ENCODE measurements at places on chromosomes 7 and 10.

DNA sequence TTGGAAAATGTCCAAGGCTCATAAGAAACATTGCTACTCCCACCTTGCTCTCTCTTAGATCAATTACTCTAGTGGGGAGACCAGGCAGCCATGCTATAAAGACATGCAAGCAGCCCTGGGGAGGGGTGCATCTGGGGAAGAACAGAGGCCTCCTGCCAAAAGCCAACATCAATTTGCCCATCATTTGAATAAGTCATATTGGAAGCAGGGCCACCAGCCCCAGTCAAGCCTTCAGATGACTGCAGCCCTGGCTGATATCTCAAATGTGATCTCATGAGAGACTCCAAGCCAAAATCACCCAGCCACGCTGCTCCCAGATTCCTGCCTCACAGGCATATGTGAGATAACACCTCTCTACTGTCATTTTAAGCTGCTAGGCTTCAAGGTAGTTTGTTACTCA lies 157.5 kb upstream of the PDE1C start:
- no peaks in the 10 kb centered on the region for H3K27me3 ChIP-seq
- H3K4me1 ChIP-seq: no peaks in the 10 kb centered on the region
- no peaks in the 10 kb centered on the region for H3K36me3 ChIP-seq
- no peak for DNase-seq
- H3K4me3 ChIP-seq: no peak overlapping the region
- no peak overlapping the region for H3K27ac ChIP-seq

DNA sequence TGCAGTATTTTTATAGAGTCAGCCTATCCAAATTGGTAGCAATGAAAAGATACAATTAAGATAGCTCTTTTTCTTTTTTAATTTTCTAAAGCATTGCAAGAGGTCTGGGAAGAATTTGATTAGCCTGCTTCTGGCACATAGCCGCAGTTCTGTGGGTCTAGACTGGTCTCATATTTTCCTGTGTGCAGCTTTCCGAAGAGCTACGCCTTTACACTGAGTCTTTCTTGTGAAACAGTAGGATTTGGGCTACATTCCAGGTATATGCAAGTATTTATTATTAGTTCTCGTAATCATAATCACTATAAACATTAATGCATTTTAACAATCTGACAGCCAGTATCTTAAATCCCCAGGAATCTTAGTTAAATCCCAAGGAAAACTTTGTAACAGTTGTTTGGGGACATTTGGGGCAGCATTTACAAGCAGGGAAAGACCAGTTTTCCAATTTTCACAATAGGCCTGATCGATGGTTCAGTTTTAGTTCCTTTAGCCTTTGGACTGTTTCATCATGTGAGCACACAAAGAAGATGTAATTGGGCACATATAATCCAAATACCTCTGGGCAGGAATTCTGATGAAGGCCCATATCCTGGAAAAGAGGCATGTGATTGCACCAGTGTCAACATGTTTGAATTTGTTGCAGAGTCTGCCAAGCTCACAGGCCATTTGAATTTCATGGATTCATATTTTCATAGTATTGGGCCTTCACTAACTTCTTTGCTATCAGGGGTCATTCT lies 287.3 kb downstream of the INHBA start:
- no peaks in the 10 kb centered on the region for H3K4me1 ChIP-seq
- no peaks in the 10 kb centered on the region for H3K36me3 ChIP-seq
- no peak overlapping the region for H3K27ac ChIP-seq
- DNase-seq: no peak
- H3K4me3 ChIP-seq: no peak overlapping the region

- DNase-seq: no peak
- H3K4me3 ChIP-seq: no peak overlapping the region
- H3K27ac ChIP-seq: no peak overlapping the region
- no peaks in the 10 kb centered on the region for H3K4me1 ChIP-seq
These were observed 103.8 kb downstream of the FZD1 start for GRCh38 chr7:91367812-91368578.

- peaks cover 7% of the 10 kb centered on the region for H3K27me3 ChIP-seq
- no peak overlapping the region for H3K4me3 ChIP-seq
- DNase-seq: no peak
- H3K36me3 ChIP-seq: no peaks in the 10 kb centered on the region
- H3K4me1 ChIP-seq: no peaks in the 10 kb centered on the region
- H3K27ac ChIP-seq: no peak overlapping the region
These were observed 112.8 kb upstream of the STEAP1B start for GRCh38 chr7:22612776-22613175.

- DNase-seq: peak; percentile 68
- no peak overlapping the region for H3K27ac ChIP-seq
- no peaks in the 10 kb centered on the region for H3K27me3 ChIP-seq
- no peak overlapping the region for H3K4me3 ChIP-seq
- peaks cover 2% of the 10 kb centered on the region for H3K4me1 ChIP-seq
These were observed 18.3 kb upstream of the HBP1 start for GRCh38 chr7:107150375-107151073.

DNA sequence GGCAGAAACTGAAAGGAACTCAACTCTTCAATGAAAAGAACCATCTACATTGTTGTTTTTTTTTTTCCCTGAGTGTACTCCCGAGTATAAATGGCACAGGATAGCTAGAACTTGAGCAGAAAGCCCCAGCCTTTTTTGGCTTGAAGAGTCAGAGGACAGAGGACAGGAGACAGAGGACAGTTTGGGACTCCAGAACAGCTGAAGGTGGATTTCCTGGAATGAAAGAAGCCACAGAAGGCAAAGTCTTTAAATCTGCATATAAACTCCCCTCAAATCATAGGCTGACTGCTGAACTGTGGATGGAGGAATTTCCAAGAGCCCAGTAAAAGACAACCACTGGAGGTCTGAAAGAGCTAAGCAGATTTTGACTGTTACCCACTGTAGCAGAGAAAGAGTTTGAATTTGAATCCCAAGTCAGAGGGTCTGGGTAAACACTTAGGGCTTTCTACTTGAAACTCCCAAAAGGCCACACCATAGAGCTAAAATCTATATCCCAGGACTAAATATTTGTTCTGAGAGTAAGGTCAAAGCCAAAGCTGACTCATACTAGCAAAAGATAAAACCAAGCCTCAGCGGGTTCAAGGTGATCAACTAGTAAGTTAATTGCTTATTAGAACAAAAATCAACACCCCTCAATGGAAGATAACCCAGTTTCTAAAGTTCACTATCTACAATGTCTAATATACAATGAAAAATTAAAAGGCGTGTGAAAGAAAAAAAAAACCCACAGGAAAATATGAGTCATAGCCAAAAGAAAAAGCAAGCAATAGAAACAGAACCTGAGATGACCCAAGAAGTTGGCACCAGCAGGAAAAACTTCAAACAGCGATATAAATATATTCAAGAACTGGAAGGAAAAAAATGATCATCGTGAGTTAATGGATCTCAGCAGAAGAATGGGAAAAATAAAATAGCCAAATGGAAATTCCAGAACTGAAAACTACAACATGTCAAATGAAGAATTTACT lies 1.8 kb upstream of the OPN1SW start:
- H3K27ac ChIP-seq: no peak overlapping the region
- H3K36me3 ChIP-seq: peaks cover 8% of the 10 kb centered on the region
- no peaks in the 10 kb centered on the region for H3K4me1 ChIP-seq
- no peaks in the 10 kb centered on the region for H3K27me3 ChIP-seq
- DNase-seq: no peak

- no peaks in the 10 kb centered on the region for H3K27me3 ChIP-seq
- H3K36me3 ChIP-seq: no peaks in the 10 kb centered on the region
- DNase-seq: no peak
- peaks cover 4% of the 10 kb centered on the region for H3K4me1 ChIP-seq
- H3K27ac ChIP-seq: no peak overlapping the region
These were observed 68.4 kb downstream of the ABCC2 start for GRCh38 chr10:99850767-99851340.

DNA sequence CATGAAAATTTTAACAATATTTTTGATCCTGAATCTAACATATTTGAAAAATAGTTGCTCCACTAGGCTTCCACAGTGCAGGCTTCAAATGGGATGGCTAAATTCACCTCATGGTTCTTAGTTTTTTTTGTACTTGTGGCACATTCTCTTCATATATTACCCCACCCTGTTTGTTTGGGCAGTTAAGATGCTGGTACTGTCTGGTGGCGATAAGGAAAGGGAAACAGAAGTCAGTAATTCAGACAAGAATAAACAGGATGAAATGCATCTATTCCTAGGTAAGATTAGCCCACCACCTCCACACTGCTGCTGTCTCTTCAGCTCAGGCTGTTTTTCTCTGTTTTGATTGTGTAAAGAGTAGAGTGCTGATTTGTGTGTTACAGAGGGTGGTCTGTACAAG lies 44.2 kb downstream of the GLRX3 start:
- peaks cover 38% of the 10 kb centered on the region for H3K36me3 ChIP-seq
- H3K27me3 ChIP-seq: no peaks in the 10 kb centered on the region
- H3K4me1 ChIP-seq: no peaks in the 10 kb centered on the region
- H3K27ac ChIP-seq: no peak overlapping the region
- DNase-seq: no peak
- H3K4me3 ChIP-seq: no peak overlapping the region

GRCh38 chr7:74324531-74325209 lies 35.5 kb downstream of the CLIP2 start:
- no peak overlapping the region for H3K27ac ChIP-seq
- H3K4me3 ChIP-seq: no peak overlapping the region
- no peaks in the 10 kb centered on the region for H3K36me3 ChIP-seq
- no peaks in the 10 kb centered on the region for H3K4me1 ChIP-seq
- H3K27me3 ChIP-seq: no peaks in the 10 kb centered on the region
- DNase-seq: no peak

DNA sequence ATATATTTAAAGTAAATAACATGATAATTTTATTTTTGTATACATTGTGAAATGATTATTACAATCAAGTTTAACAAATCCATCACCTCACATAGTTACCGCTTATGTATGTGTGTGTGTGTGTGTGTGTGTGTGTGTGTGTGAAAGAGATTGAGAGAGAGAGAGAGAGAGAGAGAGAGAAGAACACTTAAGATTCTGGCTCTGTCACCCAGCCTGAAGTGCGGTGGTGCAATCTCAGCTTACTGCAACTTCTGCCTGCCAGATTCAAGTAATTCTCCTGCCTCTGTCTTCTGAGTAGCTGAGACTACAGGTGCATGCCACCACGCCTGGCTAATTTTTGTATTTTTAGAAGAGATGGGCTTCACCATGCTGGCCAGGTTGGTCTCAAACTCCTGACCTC lies 17.8 kb downstream of the LYZL1 start:
- H3K4me1 ChIP-seq: no peaks in the 10 kb centered on the region
- H3K4me3 ChIP-seq: no peak overlapping the region
- H3K27me3 ChIP-seq: no peaks in the 10 kb centered on the region
- DNase-seq: no peak

DNA sequence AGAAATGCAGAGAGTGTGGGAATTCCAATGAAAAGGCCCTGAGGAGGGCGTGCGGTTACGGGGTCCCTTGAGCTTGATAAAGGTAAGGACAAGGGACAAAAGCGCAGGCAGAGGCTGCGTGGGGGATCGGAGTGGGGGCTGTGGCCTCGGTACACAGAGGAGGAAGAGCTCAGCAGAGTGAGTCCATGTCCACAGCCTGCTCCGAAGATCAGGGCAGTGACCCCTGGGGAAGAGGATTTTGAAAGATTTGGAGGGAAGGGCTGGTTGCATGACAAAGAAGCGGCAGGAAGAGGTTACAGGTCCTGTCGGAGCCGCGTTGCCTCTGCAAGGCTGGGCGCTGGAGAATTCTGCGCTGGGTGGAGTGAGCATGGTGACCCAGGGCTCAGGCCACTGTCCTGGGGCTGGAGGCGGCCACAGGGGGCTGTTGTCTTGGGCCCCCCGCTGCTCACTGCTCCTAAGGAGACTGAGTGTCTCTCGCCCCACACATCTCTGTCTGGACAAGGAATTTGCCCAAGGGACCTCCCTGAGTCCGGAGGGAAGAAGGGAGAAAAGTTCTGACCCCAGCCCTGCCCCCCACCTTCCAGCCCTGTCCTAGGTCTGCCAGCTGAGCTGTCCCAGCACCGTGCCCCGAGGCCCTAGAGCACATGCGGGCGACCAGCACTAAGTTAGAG lies 69.8 kb upstream of the INSIG1 start:
- H3K4me1 ChIP-seq: no peaks in the 10 kb centered on the region
- no peak overlapping the region for H3K4me3 ChIP-seq
- no peak for DNase-seq
- H3K36me3 ChIP-seq: no peaks in the 10 kb centered on the region
- no peak overlapping the region for H3K27ac ChIP-seq
- H3K27me3 ChIP-seq: no peaks in the 10 kb centered on the region

DNA sequence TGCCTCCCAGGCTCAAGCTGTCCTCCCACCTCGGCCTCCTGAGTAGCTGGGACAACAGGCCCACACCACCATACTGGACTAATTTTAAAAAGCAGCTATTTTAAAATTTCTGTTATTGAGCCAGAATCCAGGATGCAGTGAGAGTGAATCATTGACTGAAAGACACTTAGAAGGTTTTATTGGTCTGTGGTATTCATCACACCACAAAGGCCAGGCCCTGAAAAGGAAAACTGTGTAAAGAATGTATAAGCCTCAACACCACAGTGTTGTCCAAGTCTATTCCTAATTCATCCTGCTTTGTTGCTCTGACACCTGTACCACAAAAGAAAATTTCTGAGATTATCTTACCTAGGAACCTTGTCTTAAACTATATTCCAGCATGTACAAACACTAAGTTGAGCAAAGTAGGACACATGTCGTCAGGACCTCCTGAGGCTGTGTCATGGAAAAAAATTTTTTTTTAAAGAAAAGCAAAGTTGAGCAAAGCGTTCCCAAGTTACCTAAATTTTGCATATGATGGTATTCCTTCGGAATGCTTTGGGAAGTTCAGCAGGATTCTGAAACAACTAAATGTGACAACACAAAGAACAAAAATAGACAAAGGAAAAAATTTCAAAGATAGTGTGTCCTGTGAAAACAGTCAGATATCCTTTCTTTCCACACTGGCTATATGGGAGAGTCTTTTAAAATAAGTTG lies 129.6 kb upstream of the MKLN1 start:
- H3K4me1 ChIP-seq: no peaks in the 10 kb centered on the region
- DNase-seq: no peak
- no peaks in the 10 kb centered on the region for H3K36me3 ChIP-seq
- H3K27ac ChIP-seq: no peak overlapping the region
- H3K27me3 ChIP-seq: no peaks in the 10 kb centered on the region

DNA sequence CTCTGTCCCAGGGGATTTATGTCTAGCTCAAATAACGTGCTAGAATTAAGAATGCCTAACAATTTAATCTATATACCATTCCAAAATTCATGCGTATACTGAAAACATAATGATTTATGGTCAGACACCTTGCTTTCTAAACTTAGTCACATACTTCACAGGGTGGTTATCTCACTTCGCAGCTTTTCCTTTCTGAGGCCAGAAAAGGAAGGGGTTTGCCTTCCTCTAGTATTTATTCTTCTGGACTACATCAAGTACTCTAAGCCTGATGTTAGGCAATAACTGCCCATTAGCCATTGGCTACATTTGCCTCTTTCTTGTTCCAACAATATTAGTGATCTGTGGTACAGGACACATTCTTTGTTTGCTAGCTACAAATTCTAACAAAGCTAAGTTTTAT lies 72.6 kb upstream of the FHIP2A start:
- no peaks in the 10 kb centered on the region for H3K4me1 ChIP-seq
- no peaks in the 10 kb centered on the region for H3K27me3 ChIP-seq
- no peaks in the 10 kb centered on the region for H3K36me3 ChIP-seq

- H3K27ac ChIP-seq: no peak overlapping the region
- DNase-seq: no peak
- no peaks in the 10 kb centered on the region for H3K27me3 ChIP-seq
- no peak overlapping the region for H3K4me3 ChIP-seq
These were observed 22.9 kb upstream of the TES start for GRCh38 chr7:116187400-116187799.

GRCh38 chr7:132234711-132235110 lies 341.6 kb downstream of the PLXNA4 start:
- H3K27ac ChIP-seq: no peak overlapping the region
- H3K36me3 ChIP-seq: no peaks in the 10 kb centered on the region
- no peaks in the 10 kb centered on the region for H3K4me1 ChIP-seq
- H3K27me3 ChIP-seq: no peaks in the 10 kb centered on the region

- no peak overlapping the region for H3K4me3 ChIP-seq
- DNase-seq: no peak
- no peaks in the 10 kb centered on the region for H3K27me3 ChIP-seq
- peaks cover 6% of the 10 kb centered on the region for H3K4me1 ChIP-seq
- H3K36me3 ChIP-seq: no peaks in the 10 kb centered on the region
These were observed 10.4 kb upstream of the LMBR1 start for GRCh38 chr7:156903232-156903909.
